Stimulated activated CD4-positive, alpha-beta T cell treated with anti-CD3 and anti-CD28 coated beads, Interleukin-15, amount 100 ng/mL, for 48 hours (primary cell): ENCODE measurements at places on chromosomes 12 and 14.

DNA sequence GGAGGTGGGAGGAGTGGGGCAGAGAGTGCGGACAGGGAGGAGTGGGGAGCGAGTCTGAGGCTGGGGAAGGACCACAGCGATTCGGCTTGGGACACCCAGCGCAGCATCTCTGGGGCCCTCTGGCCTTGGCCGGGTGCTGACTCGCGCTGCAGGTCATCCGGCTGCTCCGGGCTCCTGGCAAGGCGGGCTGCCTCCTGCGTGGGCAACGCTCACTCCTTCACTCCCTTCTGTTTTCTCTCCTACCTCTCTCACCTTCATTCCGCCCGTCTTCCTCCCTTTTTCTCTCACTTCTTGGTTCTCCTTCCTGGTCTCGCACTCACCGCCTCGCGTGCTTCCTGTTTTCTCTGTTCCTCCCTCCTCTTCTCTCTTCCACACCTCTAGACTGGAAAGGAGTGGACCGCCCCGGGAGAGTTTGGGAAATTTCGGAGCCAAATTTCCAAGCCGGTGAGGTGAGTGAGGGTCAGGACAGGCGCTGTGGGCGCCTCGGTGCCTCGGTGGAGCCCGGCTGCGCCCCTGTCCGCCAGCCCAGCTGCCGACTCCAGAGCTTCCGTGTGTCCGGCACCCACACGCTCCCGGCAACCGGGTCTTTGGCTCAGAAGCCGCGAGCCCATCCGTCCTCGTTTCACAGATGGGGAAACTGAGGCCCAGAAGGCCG, 86.7 kb downstream of the B4GALNT3 start:
- DNase-seq: no peak

- no peak for DNase-seq
Observed at GRCh38 chr12:113582521-113583218, 111.0 kb upstream of the LHX5 start.

DNA sequence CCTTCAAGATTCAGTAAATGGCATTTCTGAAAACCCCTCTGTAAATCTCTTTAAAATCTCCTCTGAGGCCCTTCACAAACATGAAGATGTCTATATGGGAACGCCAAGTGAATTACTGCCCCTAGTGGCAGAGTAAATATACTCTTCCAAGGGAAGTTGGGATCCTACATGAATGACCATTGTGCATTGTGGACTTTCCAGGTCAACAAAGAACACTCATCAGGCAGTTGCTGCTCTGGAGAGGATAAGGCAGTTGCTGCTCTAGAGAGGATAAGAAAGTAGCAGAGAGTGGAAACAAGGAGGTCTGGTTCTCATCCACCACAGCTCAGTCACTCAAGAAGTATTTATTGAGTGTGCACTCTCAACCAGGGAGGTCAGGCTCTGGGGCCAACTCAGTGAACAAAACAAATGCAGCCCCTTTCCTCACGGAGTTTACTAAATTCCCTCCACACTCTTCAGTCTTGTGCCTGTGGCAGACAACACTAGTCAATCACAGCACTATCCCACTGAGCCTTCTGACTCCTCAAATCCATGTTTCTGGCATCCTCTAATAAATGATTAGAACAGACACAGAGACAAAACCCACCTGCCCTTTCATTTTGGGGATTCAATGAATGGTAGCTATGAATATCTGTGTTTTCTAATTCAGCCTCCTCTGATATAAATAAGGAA, 52.9 kb downstream of the SVOP start:
- DNase-seq: no peak

- no peak for DNase-seq
Observed at GRCh38 chr12:75814851-75815754, 216.5 kb downstream of the PHLDA1 start.

GRCh38 chr12:7441216-7441615, 2.7 kb downstream of the CD163L1 start:
- DNase-seq: no peak

DNA sequence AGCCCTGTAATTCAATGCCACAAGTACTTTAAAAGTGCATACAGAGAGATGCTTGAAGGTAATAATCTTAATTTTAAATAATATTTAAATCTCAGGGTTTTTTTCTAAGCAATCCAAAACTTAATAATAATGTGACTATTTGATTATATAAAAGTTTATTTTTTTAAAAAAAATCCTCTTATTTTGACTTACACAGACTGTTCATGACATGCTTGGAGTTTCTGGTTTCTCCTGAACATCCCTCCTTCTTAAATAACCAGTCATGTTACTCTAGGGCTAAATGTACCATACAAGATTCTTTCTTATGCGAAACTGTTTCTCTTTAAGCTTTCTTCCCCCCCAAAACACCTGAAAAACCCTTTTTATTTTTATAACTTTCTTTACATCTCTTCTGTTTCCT, 58.2 kb upstream of the SLC2A13 start:
- DNase-seq: no peak
